ENCODE measurements at places on chromosomes 4 and X. TPM values are rescaled to one million over a fixed set of nuclear protein-coding genes. Genes with fewer than 3 reads are reported as not detected.

Gene FREM3
- total RNA-seq: not detected

Gene MAGEB1
- total RNA-seq: not detected

Gene PDGFRA
- total RNA-seq: 1.5 TPM

Gene PGK1
- 352 TPM for total RNA-seq

Gene CDX4
- not detected for total RNA-seq

Gene MBNL3
- total RNA-seq: 1.6 TPM

Gene GALNTL6
- total RNA-seq: 0.45 TPM

Gene CHRDL1
- total RNA-seq: 17.6 TPM

Gene IQSEC2
- 7.6 TPM for total RNA-seq

Gene WWC2
- total RNA-seq: 21.4 TPM

Gene MGAT4D
- not detected for total RNA-seq

Gene PCSK1N
- total RNA-seq: 2.3 TPM

Gene TMEM156
- 5.9 TPM for total RNA-seq

Measured in A375 (cell line).